Trophoblast cell (in vitro differentiated cells and primary cell): ENCODE measurements at places on chromosomes 3 and 15.

DNA sequence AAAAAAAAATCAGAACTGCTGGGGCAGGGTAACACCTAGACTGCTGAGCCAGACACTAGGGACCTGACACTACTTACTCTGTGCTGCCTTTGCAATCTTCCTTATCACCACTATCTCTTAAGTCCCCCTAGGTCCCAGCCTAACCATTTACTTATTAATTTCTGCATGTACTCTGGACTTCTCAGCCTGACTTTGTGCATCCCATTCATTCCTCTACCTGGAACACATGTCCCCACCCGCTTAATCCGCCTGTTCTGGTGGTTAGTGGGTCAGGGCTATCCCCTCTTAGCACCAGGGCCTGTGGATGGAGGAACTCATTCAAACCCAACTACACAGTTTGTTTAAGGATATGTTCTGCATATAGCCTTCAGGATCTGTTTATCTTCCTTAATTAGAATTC, 5.0 kb upstream of the CACNA1D start:
- DNase-seq = no peak

DNA sequence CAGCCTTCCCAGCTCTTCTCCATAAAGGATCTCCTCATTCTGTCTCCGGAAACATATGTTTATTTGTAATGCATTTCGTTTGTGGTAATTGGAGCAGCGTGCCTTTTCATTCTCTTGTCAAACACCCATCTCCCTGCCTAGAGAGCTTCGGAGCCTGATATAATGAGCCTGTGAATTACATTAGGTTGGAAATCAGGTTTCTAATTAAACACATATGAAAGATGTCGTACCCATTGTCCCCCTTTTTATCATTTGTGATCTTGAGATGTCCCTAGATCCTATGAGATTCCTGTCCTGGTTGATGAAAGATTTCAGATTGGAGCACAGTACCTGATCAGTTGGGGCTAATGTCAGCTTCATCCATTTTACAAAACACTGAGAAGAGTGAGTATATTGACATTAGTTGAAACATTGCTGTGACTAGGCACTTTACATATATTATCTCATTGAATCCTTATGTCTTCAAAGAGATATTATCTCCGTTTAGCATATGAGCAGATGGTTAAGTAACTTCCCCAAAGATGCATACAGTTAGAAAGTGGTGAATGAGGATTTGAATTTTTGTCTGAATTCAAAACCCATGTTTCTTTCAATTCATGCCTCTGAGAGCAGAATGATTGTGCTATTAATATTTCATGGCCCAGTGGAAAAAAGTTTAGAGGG, 23.1 kb downstream of the SYN2 start:
- no peak for DNase-seq

DNA sequence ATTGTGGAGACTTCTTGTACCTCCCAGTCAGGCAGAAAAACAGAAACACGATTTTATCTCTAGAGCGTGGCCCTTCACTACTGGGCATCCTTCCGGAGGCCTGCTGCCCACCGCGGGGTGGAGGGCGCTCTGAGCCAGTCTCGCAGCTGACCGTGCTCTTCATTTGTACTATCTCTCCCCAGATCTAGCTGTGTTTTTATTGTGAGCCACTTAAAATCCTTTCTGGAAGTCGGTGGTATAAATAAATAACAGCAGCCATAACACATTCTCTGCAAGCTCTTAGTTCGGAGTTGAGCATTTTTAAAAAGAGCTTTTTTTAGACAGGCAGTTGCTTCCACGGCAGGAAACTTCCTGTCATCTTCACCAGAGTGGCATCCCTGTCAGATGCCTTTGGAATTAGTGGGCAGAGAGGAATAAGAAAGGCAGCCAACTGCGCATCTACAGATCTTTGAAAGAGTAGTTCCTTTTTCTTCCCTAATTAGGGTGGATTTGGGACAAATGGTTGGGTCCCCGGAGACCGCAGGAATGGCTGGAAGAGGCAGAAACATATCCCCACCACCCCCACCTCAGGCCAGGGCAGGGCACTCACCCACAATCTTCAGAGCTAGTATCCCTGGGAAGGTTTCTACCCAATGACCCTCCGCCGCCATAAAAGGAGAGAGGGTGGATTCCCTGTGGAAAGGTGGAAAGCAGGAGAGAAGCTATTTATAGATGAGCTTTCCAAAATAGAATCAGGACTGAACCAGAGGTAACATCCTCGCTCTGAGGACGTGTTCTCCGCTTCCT, 91.1 kb downstream of the TOP2B start:
- DNase-seq = no peak

DNA sequence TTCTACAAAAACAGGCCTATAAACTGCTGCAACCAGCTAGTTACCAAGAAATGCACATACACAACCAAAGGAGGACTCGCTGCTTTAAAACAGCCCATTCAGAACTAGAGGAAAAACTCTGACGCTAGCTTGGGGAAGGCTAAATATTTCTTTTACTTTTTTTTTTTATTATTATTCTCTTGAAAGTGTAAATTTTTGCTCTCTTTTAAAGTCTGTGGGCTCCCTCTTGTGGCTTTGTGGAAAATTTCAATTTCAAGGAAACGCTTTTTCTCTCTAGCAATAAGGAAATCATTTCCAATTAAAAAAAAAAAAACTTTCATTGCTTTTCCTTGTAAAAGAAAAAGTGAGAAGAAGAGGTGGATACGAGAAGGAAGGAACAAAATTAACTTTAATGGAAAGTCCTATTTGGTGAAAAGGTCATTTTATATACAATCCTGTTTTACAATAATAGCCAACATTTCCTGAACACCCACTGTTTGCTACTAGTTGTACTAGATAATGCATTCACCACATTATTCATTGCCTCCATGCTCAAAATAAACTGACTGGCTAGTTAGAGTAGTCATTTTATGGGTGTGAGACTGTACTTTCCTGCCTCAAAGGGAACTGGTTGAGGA, 51.2 kb upstream of the SAMMSON start:
- no peak for DNase-seq

GRCh38 chr3:15797642-15798303, at the start of gene ANKRD28:
ANKRD28 (minus strand) TSS chr3:15797979; CDS start chr3:15796521, 1,458 bp downstream.
- DNase-seq = peak; percentile 49

DNA sequence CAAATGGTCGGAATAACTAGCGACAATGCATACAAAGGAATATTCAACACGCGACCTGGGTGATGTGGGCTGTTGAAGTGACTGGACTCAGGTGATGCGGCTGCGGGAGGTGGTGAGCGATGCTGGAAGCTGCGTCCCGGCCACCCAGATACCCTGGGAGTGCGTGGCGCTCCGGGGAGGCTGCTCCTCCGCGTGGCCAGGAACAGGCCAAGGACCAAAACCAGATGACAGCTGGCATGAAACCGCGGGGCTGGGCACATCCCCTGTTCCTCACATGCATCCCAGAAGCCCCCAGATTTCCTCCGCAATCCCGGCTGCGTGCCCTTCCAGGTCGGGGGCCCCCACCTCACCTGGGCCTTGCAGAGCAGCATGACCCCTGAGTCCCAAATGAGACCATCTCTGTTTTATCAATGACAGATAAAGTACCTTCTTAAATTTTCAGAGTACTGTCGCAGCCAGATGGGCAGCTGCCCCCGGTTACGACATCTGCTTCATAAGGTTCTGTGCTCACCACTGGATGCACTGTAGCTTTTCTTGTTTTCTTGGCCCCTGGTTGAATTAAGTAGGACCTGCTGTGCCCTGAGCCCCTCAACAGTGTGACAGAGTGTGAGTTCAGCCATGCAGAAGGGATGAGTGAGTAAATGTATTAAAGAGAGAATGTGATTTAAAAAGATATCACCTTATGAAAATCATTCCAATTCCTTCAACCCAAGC, 278.2 kb downstream of the GABRG3 start:
- no peak for DNase-seq

DNA sequence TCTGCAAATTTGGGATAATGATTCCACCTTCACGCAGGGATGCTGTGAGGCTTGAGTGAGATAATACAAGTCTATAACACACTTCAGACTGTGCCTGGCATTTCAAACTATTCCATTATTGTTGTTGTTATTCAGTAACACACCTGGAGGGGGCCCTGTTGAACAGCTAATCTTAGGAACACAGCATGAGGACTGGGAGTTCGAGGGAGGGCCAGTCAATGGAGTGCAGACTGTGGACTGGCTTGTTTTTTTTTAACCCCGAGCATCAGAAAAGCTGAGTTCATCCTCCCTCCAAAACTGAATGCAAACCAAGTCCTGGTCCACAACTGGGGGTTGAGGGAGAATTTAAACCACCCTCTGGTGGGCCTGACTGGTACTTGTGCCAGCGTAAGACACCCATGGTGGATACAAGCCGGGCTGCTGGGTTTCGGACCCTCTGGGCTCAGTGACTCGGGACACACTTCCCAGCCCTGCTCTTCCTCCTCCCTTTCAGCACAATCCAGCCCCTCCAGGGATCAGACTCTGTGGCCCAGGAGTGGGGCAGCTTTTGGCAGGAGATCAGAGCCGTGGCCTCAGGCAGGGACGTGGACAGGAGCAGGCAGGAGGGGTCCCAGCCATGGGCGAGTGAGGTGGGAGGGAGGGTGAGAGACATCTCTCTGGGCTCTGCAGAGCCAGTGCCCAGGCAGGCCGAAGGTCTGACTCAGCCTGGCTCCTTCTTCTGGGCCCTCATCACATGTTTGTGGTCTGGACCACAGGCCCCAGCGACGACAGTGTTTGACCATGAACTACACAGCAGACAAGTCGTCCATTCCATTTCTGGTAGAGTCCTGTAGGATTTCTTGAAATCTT, 36.3 kb upstream of the MEX3B start:
- no peak for DNase-seq

GRCh38 chr3:108806316-108806715, 16.3 kb upstream of the TRAT1 start:
- DNase-seq = no peak
